Umbilical cord (tissue), 2 donors: ENCODE measurements at places on chromosomes 1 and 21. TPM values are rescaled to one million over a fixed set of nuclear protein-coding genes. Genes with fewer than 3 reads are reported as not detected.

- no peak for DNase-seq
Measured at GRCh38 chr1:1442069-1442770, 6.7 kb downstream of the VWA1 start.

DNA sequence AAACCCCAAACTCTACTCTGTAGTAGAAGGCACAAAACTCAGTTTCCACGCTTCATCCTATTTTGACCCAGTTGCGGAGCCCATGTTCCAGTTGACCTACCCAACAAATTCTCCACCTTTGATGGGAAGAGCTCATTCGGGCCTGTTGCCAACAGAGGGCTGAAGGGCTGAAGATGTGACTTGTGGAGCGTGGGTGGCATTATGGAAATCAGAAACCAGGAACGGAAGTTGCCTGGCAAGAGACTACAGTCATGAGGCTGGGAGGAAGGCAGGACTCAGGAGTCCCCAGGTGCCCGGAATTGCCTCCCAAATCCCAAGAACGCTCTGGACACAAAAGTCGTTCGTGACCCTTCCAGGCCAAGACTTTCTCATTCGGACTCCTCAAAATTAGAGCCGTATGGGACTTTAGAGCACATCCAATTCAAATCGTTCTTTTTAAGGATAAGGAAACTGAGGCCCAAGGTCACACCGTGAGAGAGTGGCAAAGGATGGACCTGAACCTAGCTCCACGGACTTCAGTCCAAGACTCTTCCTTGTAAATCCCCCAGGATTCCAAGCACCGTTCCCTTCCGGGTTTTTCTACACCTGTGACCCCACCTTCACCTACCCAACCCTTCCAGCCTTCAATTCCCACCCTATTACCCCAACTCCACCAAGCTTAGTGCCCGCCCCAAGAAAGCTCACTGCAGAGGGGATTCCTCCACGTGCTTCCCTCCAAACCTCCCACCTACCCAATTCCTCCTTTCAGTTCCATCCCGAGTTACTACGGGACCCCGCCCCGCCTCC lies 739 bp downstream of the SMG5 start:
- no peak for DNase-seq

- DNase-seq, result no peak
Measured at GRCh38 chr1:185825556-185825955, 91.4 kb downstream of the HMCN1 start.

GRCh38 chr1:112998592-112999235 lies 42.7 kb upstream of the SLC16A1 start:
- DNase-seq, result peak; percentile 88

SPRR3 gene
- 8.7 TPM for total RNA-seq

UBXN10 gene
- 0.48 TPM for total RNA-seq

DNA sequence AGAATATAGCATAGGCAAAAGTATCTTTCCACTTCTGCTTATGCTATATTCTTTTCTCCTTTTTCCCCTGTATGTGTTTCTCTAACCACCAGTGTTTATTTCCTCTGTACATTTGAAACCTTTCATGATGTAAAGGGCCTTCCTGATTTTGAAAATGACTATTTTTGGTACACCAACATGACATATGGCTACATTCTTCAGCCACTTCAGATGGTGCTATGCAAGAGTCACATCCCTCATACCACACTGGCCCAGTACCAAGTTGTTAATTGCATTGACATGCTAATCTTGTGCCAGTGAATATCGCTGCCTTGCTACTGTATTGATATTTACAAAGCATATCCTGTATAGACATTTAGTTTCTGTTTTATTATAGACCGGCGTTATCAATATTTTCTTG lies 408.7 kb downstream of the NCAM2 start:
- DNase-seq, result no peak
